ENCODE measurements at places on chromosomes 2 and 18.
A peak's percentile ranks its signal among the peaks of the same experiment; 100 is the strongest.

DNA sequence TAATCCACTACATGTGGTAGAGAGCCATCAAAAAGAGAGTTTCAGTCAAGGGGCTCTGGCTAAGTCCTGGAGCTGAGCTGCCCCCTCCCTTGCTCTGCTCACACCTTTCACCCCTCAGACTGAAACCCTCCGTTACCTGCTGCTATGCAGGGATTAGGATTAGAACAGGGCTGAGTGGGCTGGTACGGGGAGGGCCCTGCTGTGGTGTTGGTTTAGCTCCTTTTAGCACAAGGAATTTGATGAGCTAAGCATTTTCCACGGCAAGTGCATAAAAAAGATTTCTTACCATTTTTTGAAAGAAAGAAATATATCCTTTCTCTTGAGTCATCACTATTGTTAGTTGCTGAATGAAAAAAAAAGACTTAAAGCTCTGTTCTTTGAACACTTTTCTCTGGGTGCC, 46.3 kb downstream of the TCF7L1 start:
- DNase-seq = no peak

DNA sequence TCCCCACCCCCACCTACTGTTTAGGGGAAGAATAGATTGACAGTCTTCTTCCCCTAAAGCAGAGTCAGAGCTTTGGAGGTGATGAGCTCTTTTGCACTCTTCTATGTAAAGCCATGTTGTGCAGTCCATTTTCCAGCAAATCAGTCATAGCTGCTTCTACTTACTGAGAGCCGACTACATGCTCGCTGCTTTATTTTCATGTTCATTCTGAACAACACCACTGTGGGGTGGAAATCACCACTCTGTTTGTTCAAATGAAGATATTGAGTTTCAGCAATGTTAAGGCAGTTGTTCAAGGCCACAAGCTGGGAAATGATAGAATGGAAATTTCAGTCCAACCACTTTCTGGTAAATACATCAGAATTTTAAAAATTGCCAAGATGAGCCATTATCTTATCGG, 88.3 kb downstream of the INSIG2 start:
- no peak for DNase-seq

GRCh38 chr2:74095632-74096031, 52.1 kb downstream of the BOLA3 start:
- no peak for DNase-seq

DNA sequence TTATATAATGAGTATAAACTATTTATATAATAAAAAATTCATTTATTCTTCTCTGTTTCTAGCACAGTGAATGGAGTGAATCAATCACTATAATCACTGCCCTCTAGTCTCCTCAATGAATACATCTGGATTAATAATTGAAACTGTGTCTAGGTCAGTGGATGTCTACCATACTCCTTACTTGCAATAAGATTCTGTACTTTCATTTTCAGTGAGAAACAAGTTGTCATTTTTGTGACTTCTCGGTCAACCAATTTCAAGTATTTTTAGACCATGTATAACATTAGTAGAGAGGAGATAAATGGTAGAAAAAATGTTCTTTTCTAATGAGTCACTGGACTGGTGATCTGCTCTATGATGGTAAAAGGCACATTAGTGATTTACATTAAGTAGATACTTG, 799.6 kb upstream of the CHAC2 start:
- DNase-seq = no peak

GRCh38 chr2:106038601-106039375, 155.3 kb downstream of the UXS1 start:
- no peak for DNase-seq

- peak; percentile 44 for DNase-seq
These were observed 93.8 kb downstream of the NRP2 start for GRCh38 chr2:205776139-205776538.

DNA sequence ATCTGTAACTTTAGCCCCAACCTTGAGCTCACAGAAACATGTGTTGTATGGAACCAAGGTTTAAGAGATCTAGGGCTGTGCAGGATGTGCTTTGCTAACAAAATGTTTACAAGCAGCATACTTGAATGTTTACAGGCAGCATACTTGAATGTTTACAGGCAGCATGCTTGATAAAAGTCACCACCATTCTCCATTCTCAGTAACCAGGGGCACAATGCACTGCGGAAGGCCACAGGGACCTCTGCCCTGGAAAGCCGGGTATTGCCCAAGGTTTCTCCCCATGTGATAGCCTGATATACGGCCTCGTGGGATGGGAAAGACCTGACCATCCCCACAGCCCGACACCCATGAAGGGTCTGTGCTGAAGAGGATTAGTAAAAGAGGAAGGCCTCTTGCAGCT, 52.4 kb downstream of the LONRF2 start:
- DNase-seq = no peak

DNA sequence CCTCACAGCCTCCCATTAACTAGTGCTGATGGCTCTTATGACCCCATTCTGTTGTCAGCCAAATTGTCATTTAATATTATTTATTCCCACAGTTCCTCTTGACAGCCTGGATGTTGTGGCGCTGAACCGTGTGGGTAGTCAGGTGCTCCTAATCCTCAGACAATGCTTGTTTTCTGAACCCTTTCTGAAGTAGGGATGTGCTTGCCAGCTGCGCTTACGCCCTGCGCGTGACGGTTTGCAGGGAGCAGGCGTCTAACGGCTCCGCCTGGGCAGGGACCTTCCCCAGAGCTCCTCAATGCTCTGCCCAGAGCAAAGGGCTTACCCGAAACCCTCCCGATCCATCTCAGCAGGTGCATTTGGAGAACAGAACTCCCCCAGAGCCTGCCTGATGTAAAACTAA, 358.2 kb upstream of the MYT1L start:
- DNase-seq = no peak

DNA sequence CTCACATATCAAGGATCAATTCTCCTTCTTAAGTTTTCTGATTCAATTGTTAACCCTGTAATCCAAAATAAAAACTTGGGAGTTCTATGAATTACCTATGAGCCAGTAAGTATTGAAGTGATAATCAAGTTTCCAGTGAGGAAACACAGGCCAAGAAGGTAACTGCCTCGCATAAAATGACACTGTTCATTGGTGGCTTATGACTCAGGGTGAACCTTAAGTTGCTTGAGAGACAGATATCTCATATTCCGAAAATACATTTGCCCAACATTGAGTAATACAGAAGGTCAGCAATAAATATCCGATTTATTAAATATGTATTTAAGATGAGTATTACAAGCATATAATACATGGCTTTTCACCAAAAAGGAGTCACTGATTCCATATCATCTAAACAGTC, 31.9 kb downstream of the PSME4 start:
- DNase-seq = no peak

- peak; percentile 91 for DNase-seq
These were observed at the start of gene ONECUT2 for GRCh38 chr18:57434536-57435494. ONECUT2 (plus strand) TSS chr18:57435374; CDS start chr18:57435717, 343 bp downstream.

DNA sequence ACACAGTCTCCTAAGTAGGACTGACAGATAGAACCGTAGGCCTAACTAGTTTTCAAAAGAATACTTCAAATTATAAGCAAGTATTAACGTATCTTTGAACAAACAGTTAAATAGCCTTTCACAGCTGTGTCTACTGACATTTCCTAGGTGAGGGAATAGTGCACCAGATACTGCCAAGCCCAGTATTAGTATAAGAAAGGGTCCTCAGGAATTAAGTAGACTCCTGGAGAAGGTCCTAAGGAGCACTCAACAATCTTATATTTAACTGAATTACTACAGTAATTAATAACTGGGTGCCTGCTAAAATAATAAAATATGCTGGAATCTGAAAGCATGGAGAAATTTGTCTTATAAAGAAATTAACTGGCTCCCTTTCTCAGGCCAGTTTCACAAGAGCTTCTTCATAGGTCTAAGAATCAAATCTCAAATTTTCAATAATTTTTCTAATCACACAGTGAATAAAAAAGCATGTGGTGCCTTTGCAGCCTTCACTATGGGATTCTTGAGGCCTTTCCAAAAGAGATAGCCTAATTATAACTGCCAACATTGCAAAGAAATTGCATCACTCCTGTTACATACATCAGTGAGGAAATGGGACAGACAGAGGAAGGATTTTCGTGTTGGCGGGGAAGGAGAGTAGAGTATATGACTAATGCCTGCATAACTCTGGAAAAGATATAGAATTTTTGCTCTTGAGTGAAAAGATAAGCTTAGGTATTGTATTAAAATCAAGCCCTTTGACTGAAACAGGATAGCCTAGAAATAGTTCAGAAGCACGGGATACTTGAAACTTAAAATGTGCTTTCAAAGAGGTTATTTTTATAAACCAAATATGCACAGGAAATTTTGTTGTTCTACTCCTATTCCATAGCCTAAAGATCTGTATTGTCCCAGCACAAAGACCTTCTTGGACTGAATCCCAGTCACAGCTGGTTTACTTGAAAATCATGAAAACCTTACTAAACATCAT, 228.6 kb upstream of the STK17B start:
- DNase-seq = no peak

All from left ventricle myocardium inferior (tissue), 1 donor.